ENCODE measurements at places on chromosomes 2 and 18. TPM values are rescaled to one million over a fixed set of nuclear protein-coding genes. Genes with fewer than 3 reads are reported as not detected.

Gene GALNT14
- not detected for total RNA-seq

Gene ZDBF2
- total RNA-seq, result 18.6 TPM

Gene NYAP2
- total RNA-seq, result not detected

Gene MAP2
- 0.47 TPM for total RNA-seq

Gene ICA1L
- total RNA-seq, result 0.50 TPM

Gene SERPINB10
- not detected for total RNA-seq

Gene SPRED2
- total RNA-seq, result 0.72 TPM

Gene CREG2
- total RNA-seq, result not detected

Gene ZCCHC2
- total RNA-seq, result 52.2 TPM

Gene IFT172
- total RNA-seq, result 24.4 TPM

Gene UGT1A10
- not detected for total RNA-seq

Gene TMEM247
- not detected for total RNA-seq

Gene MTCL1
- total RNA-seq, result 0.36 TPM

Gene MEP1B
- total RNA-seq, result not detected

Gene SERPINB7
- total RNA-seq, result not detected

Gene IL1RL1
- total RNA-seq, result 0.26 TPM

Gene MFF
- 58.0 TPM for total RNA-seq

Gene SLC9A2
- not detected for total RNA-seq

Gene TLX2
- total RNA-seq, result 0.53 TPM

Gene MTX2
- 8.1 TPM for total RNA-seq

Gene HOXD13
- total RNA-seq, result not detected

Gene SERPINB11
- total RNA-seq, result not detected

Gene C2orf76
- 9.6 TPM for total RNA-seq
